ENCODE measurements at places on chromosomes 11 and 22. TPM values are rescaled to one million over a fixed set of nuclear protein-coding genes. Genes with fewer than 3 reads are reported as not detected.

DNA sequence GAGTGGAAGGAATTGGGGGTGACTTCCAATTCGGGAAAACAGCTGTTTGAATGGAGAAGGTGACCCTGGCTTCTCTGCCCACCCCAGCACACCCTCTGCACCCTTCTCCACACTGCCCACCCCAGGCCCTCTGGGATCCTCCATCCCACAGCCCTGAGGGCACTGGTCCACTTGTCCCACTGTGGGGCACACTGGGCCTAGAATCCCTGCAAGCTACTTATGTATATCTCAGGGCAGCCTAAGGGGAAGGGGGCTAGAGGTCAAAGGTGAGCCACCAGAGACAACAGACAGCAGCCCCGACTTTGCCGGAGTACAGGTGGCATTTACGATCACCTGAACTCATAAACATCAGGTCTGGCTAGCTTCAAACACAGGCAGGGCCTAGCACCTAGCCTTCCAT lies 673 bp upstream of the SCUBE2 start:
- DNase-seq = no peak

DNA sequence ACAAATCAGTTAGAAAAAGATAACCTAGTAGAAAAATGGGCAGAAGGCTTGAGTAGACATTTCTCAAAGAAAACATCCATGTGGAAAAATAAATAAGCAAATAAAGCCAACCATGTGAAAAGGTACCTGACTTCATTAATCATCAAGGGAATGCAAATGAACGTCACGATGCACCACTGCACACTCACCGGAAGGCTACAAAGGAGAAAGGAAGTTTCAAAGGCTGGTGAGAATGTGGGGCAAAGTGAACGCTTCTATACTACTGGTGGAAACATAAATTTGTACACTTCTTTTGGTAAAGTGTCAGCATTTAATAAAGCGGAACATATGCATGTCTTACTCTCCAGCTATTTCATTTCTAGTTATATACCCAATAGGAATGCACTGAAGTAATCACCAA lies 166.8 kb downstream of the CSNK2A3 start:
- no peak for DNase-seq

GRCh38 chr11:74751303-74751702 lies 2.7 kb downstream of the RNF169 start:
- DNase-seq = no peak

- DNase-seq = no peak
Measured at GRCh38 chr11:16796311-16796710, 57.9 kb downstream of the C11orf58 start.

DNA sequence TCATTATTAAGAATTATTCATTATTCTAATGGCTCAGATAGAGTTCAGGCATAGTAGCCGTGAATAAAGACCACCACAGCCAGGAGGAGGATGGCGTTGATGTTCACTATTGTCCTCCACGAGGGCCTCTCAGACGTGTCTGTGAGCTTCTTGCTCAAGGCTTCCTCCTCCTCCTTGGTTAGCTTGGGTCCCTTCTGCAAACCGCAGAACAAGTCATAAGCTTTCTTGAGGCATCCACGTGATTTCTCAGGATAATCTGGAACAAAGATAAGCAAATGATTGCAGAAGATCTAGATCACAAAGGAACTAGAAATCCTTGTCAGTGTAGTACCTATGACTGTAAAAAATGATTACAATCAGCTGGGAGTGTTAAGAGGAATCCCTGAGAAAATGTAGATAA lies 13.6 kb upstream of the RFPL2 start:
- DNase-seq = no peak

DNA sequence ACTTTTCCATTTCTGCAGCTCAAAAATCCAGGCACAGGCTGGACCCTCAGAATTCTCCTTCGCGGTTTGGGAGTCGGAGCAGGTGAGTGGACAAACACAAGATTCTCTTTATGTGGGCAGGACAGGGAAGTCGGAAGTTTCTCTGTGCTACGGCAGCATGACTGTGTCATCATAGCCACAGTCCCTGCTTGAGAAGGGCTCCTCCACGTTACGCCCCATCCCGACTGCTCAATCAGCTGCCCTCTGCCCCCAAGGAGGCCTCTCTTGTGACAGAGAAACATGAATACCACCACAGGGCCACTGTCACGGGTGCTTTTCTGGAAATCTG lies 89.0 kb upstream of the SHISAL1 start:
- no peak for DNase-seq

- DNase-seq = no peak
Measured at GRCh38 chr11:34028425-34028824, 23.1 kb upstream of the CAPRIN1 start.

DNA sequence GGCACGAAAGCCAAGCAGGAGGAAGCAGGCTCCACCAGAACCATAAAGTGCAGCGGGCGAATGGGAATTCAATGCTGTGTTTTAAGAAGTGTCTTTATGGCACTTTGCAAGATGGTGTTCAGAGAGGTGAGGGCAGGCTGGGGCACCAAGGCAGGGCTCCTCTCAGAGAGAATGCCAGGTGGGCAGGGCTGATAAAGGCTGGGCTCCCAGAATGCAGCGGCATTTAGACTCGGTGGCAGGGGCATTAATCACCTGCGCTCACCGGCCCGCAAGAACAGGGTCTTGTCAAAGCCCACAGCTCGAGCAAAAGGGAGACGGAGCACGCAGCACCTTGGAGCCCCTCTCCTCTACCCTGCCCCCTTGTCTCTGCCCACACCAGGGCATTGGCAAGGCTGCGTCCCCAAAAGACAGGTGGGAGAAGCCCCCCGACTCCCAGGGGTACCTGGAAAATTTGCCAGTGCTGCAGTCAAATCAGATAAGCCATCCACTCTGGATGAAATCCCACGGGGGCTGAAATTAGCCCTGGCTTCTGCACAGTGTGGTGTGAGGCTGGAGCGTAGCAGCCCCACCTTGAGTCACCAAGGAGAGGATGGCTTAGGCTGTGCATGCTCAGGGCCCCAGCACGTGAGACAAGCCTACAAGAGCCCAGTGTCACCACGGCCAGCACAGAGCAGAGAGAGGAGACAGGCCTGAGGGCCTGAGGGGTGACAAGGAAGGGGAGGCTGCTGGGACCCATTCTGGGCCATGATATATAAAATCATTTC lies 8.1 kb downstream of the MACROD1 start:
- DNase-seq = no peak

GRCh38 chr11:134586726-134587125 lies 174.7 kb upstream of the B3GAT1 start:
- DNase-seq = no peak

The C11orf86 gene
- total RNA-seq = not detected

The ASRGL1 gene
- total RNA-seq = 6.7 TPM

The LDHAL6A gene
- not detected for total RNA-seq

The CCDC188 gene
- not detected for total RNA-seq

The MS4A2 gene
- not detected for total RNA-seq

The MAJIN gene
- not detected for total RNA-seq

Measured in activated CD8-positive, alpha-beta T cell treated with anti-CD3 and anti-CD28 coated beads for 36 hours (primary cell).